ENCODE measurements at places on chromosomes 5 and 9.

- peak; percentile 92 for DNase-seq
Observed at GRCh38 chr9:91298311-91298710, 63.4 kb downstream of the AUH start.

- DNase-seq, result no peak
Observed at GRCh38 chr9:100125910-100126309, 26.9 kb downstream of the INVS start.

- no peak for DNase-seq
Observed at GRCh38 chr9:115689331-115689730, 464.3 kb upstream of the PAPPA start.

DNA sequence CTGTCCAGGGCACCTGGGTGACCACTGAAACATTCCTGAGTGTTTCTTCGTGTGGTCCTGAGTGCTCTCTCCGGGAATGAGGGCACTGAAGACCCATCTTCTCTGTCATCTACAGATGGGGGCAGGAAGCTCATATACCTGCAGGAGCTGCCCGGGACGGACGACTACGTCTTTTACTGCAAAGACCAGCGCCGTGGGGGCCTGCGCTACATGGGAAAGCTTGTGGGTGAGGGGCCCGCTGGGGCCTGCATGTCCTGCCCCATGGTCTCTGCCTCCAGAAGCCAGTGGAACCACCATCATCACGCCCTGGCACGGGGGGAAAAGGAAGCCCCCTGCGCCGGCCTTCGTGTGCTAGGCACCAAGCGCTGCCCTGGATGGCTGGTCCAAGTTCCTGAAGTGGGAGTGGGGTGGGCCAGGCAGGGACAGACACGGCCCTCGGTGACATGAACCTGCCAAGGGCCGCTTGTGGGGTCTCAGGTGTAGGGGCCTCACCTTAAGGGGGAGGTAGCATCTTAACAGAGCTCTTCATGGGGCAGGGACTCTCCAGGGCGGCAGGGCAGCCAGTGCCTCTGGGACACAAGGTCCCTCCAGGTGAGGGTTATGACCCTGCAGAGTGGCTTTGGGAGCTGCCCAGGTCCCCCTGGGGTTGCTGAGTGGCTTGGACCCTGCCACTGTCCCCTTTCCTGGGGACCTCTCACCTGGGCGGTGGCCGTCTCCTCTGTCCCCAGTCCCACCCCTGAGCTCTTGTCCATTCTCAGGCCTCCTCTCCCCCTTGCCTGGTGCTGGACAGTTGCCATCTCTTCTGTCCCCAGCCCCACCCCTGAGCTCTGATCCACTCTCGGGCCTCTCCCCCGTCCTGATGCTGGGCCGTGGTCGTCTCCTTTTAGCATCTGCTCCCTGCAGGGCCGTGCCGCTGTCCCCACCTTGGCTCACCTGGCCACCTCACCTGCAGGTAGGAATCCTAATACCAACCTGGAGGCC is 2.1 kb downstream of the OBP2A start:
- DNase-seq, result no peak

DNA sequence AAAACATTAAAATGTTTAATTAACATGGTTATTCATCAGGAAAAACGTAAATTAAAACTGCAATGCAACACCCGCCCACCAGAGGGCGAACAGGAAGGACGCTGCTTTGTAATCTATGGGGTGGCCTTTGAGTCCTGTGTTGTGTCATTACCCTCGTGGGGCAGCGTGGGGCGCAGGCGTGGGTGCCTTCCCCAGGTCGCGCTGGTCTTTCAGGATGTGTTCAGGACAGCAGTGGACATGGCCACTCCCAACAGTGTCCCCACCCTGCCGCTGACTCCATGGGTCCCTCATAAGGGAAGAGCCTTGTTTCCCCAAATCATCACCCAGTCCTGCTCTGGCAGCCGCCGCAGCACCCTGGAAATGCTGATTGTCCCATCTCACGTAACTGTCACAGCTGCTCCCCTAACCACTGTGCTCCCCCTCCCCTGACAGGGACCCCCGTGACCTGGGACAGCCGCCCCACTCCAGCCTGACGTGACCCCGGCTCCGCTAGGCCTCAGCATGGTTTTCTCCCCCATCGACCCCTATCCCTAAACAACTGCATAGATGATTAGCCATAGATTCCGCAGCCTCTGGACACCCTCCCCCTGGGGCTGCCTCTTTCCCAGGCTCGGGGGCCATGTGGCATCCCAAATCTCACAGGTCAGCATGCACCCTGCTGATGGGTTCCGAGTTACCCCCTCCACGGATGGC is 36.4 kb downstream of the GLT6D1 start:
- peak; percentile 31 for DNase-seq

GRCh38 chr9:38004809-38005560 is 64.0 kb downstream of the SHB start:
- DNase-seq, result no peak

DNA sequence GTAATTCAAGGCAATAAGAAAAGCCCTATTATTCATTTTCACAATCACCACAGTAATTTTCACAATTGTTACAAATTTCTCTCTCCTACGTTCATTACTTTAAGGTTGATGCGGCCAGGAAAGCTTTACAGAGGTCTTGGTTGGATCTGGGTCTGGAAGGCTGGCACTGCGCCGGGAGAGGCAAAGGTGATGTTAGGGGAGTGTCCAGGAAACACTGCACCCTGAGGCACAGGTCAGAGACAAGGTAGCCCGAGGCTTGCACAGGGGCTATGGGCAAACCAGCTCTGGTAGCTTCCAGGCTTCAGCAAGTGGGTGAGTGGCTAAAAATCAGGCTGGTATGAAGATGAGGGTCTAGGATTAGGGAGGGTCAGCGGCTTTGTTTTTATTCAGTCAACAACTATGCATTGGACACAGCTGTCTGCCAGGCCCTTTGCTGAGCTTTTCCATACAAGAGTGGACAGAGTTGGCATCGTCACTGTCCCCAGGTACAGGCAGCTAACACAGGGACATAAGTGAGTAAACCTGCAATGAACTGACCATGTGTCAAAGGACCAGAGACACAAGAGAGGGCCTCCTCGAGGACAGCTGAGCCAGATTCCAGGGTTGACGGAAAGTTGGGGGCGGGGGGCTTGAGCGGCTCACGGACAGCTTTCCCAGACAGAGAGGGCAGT is 12.4 kb upstream of the TENT4A start:
- DNase-seq, result no peak

- DNase-seq, result no peak
Observed at GRCh38 chr5:35861718-35862117, 5.0 kb downstream of the IL7R start.

DNA sequence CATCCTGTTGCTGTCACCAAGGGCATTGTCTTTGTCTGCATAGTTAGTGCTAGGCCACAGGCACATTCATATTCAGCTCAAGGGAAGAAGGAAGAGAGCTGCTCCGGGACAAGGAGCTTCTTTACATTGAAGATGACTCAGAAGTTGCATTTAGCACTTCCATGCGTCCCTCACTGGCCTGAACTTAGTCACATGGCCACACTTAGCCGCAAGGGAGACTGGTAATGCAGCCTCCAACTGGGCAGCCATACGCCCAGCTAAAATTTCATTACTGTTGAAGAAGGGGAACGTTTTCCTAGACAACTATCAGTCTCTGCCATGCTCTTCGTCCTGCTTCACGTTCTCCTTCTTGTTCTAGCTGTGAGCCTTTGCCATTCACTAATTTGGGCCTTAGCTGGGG is 20.0 kb downstream of the ACTL7B start:
- peak; percentile 66 for DNase-seq

DNA sequence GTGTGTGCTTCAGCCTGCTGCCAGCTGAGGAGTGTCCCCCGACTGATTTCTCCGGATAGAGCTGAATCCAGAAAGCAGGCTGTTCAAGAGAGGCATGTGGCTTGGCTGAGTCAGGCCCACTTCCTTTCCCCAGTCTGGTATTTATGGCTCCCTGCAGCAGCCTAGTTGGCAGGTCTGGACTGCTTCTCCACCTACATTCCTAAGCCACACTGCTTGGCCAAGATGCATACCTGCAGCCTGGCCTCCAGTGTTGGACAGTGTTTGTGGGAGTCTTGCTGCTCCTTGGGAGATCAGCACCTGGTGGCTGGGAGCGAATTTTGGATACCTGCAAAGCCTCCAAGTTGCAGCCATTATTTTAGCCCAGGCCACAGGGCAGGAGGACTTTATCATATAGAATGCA is 670.8 kb downstream of the ACTL7B start:
- DNase-seq, result peak; percentile 21

GRCh38 chr9:12060811-12061210 is 632.4 kb upstream of the TYRP1 start:
- DNase-seq, result no peak

GRCh38 chr5:116274251-116274650 is 189.4 kb downstream of the COMMD10 start:
- no peak for DNase-seq

DNA sequence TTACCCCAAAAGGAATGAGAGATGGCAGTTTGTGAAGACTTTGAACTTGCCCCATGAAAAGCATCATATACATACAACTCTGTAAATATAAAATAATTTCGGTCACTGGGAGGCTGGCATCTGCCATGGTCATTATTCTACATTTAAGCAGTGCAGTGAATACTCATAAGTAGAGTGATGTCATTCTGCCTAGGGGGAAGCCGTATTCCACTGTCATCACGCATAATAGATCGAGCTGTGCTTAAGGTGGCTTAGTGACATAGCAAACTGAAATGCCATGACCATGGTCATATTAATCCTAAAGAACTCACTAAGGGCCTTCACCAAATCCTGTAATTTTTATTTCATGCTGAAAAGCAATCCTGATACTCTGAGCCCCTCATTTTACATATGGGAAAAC is 42.4 kb upstream of the NR4A3 start:
- no peak for DNase-seq

DNA sequence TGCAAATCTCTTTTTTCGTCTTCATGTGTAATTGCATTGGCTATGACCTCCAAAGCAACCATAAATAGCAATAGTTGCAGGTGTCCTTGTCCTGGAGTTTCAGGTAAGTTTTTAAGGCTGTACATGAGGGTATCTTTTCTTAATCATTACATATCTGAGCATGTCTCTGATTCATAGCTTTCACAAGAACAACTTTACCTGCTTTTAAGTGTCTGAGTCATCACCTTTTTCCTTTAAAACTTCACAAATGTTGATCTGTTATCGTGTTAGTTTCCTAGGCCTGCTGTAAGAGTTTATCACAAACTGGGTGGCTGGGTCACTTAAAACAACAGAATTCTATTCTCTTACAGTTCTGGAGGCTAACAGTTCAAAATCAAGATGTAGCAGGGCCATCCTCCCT is 13.8 kb downstream of the GARNL3 start:
- no peak for DNase-seq

DNA sequence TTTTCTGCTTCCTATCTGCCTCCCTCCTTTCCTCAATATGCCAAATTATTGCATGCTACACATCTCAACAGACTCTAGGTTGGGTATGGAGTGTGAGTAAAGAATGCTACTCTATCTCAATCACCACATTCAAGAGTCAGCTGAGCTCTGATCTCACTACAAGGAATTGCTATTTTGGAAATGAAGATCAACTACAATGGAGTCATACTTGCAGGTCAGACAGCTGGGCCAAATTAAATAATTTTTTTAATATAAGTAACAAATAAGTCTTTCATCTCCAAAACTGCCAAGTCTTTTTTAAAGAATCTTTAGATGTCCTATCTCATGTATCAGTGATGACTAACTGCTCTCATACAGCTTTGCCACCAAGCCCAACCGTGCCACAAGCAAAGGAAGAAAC is 64.0 kb downstream of the DEPDC1B start:
- no peak for DNase-seq

DNA sequence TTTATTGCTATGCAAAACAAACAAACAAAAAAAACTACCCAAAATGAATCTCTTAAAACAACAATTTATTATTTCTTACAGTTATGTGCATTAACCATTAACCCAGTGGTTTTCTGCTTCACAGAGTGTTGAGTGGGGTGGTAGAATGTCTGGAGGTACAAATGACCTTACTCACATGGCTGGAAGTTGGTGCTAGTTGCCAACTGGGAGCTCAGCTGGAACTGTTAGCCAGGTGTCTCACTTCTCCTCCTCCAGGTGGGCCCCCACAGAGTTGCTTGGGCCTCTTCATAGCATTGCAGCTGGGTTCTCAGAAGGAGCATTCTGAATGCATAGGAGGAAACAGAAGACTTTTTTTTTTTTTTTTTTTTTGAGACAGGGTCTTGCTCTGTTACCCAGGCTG is 10.5 kb upstream of the B4GALT1 start:
- DNase-seq, result no peak

GRCh38 chr5:89351222-89351621 is 468.2 kb upstream of the MEF2C start:
- DNase-seq, result peak; percentile 7
